A172 (cell line): ENCODE measurements at places on chromosomes 11 and 22. TPM values are rescaled to one million over a fixed set of nuclear protein-coding genes. Genes with fewer than 3 reads are reported as not detected.

The SREBF2 gene
- 15.8 and 17.7 TPM in 2 replicates for total RNA-seq

The P4HA3 gene
- 0.48 and 1.5 TPM in 2 replicates for total RNA-seq

The CARD10 gene
- total RNA-seq = 20.4 and 41.0 TPM in 2 replicates

The KRTAP5-8 gene
- total RNA-seq = not detected in 2 replicates

The SC5D gene
- total RNA-seq = 16.0 and 25.6 TPM in 2 replicates

The ZNRF3 gene
- 3.0 and 3.8 TPM in 2 replicates for total RNA-seq

The MMP3 gene
- total RNA-seq = 8.6 and 20.0 TPM in 2 replicates

The GCAT gene
- 8.8 and 11.4 TPM in 2 replicates for total RNA-seq

- no peak for DNase-seq
Observed at GRCh38 chr11:95455228-95455970, 224.4 kb upstream of the SESN3 start.

- DNase-seq = peak; percentile 7
Observed at GRCh38 chr11:21810650-21811049, 382.2 kb upstream of the ANO5 start.

- no peak for DNase-seq
Observed at GRCh38 chr11:17606233-17607082, 59.4 kb downstream of the OTOG start.

DNA sequence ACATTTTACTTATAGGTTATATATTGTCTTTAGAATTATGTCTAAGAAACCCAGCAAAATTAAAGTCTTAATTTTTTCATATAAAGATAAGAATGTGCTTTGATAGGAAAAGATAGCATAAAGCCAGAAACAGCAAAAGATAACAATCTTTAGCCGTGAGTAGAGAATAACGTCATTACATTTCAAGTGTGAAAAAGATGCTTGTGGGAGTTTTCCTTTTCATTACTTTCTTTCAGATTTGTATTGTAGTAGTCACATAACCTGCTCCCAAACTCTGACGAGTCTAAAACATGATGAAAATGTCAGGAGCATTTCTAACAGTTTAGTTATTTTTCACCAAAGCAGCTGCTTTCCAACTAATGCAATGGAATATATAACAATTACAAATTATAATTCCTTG, 31.3 kb downstream of the ARFGAP3 start:
- no peak for DNase-seq

DNA sequence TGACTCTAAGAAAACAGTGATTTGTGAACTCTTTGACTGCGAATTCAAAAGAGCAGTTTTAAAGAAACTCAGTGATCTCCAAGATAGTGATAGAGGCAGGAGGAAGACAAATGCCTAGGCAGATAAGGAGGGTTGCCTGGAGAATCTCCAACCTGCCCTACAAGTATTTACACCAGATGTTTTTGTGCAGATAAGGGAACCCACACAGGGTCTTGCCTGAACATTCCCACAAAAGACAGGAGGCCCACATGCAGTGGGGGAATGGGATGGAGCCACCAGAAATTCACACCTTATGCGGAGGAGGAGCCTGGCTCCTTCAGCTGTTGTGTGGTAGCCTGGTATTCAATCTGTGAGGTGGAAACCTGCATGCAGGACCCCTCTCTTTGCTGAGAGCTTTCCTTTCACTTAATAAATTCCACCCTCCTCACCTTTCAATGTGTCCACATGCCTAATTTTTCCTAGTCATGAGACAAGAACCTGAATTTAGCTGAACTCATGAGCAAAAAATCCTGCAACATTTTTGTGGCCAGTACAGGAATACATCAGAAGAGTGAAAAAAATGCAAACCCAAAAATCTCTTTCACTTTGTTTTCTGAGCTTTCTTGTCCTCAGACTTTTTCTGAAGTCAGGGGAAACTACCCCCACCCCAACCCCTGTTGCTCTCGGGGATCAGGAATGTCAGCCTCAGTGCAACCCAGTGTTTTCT, 8.1 kb upstream of the GLYAT start:
- no peak for DNase-seq

DNA sequence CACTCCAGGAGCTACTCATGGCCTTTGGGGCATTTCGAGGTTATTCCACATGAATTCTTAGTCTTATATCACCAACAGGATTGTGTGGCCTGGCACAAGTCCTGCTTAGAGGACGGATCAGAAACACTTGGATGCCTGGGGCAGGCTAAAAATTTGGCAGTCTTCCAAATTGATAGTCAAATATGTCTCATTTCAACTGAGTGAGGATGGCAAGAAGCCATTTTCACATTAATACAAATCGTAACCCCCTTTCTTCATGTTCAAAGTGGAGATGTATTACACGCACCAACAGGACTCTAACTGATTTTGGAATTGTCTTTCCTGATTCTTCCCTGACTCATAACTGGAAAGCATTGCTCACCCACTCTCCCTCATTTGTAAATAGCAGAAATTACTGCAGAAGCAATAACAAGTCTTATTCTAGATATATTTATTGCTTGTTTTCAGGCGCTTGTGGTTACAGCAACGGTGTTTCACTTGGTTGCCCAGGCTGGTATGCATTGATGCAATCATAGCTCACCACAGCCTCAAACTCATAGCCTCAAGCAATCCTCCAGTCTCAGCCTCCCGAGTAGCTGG, 10.3 kb upstream of the CCDC86 start:
- peak; percentile 62 for DNase-seq

- DNase-seq = no peak
Observed at GRCh38 chr11:86156397-86156955, 87.6 kb upstream of the PICALM start.

DNA sequence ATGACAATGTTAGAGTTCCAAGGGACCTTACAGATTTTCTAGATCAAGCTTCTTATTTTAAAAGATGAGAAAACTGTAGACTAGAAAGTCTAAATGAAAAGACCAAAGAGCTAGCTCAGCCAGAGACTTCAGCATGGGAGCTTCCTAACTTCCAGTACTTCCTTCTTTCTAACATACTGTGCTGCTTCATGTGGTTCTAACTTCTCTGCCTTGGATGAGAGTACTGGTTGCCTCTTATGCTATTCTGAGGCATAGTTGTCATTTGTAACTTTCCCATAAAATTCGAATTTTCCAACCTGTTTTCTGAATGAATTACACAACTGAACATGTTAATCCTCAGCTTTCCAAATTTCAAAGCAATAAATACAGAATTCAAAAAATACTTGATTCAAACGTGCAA, 1.8 kb downstream of the MTMR2 start:
- DNase-seq = no peak

DNA sequence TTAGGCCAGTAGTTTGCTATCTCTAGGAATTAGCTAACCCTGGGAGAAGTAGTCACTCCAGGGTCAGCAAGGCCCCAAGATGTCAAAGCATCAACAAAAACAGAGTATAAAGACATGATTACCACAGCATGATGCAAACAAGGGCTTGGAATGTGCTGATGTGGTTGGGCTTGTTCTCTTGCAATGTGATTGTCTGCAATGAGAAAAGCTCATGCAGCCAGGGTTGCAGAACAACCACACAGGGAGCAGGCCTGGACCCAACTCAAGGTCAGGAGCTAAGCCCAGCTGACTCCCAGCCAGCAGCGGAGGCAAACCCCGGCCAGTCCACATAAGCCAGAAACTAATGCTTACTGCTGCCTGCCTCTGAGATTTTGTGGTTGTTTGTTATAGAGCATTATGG, 132.4 kb upstream of the ZC3H12C start:
- DNase-seq = no peak

DNA sequence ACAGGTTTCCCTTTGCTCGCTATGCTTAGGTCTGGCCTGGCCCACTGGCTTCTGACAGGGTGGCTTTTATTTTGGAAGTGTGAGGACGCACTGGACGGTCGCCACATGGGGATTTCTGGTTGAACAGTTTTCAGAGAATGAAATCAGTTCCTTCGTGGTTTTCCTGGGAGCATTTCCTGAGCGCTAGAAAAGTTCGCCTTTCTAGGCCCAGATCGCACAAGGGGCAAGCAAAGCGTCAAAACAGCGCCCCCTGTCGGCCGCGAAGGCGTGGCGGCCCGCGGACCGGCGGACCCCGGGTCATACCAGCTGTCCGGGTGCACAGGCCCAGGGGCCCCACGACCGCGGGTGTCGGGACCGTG, 12.7 kb upstream of the CYP2R1 start:
- DNase-seq = no peak

- peak; percentile 45 for DNase-seq
Observed at GRCh38 chr22:24175160-24175808, 6.0 kb upstream of the SUSD2 start.

DNA sequence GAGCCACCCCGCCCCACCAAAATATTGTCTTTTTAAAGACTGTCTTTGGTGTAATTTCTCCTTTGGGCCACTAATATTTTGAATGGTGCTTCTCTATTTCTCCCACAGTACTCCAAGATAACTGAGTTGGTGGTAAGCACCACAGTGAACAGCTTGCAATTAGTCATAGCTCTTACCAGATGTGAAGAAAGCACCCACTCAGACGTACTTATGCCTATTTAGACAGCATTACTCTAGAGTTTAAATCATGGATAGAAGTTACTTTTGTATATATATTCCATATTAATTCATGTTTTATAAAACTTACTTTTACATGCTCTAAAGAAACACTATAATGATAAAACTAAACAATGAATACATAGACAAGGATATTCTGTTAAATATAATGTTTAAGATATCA, 12.7 kb downstream of the ANO3 start:
- peak; percentile 5 for DNase-seq

DNA sequence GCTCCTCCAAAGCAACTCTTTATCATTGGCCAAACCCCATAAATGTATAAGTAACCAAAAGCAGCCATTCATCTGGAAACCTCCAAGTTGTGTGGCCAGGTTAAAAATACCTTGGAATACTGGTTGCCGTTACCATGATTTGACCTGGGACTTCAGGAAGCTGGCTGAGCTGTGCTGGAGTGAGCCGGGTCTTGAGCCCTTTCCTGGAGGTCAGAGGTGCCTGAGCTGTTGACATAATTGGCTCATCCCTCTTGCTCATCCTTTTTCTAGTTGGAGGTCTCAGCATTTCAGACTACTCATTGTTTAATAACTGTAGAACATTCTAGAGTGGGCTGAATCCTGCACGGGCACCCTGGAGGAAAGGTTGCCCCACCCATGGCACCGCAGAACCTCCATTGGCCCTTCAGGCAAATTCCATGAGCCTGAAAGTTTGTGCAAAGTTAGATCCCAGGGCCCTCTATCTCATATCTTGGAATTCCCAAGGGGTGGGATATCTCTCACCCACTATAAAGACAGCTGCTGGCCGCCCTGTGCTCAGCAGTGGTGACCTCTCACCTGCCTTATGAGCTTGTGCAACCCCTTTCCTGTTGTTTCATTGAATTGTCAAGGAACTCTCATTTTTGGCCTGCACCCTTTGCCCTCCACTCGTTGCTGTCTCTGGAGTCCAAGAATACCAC, 77.0 kb downstream of the C22orf31 start:
- DNase-seq = no peak

- DNase-seq = no peak
Observed at GRCh38 chr11:78158987-78159652, 19.7 kb upstream of the ALG8 start.

DNA sequence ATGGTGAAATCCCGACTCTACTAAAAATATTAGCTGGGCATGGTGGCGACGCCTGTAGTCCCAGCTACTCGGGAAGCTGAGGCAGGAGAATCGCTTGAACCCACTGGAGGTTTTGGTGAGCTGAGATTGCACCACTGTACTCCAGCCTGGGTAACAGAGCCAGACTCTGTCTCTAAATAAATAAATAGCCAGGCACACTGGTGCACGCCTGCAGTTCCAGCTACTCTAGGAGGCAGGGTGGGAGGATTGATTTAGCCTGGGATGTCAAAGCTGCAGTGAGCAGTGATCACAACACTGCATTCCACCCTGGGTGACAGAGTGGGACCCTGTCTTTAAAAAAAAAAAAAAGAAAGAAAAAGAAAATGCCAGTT, 17.4 kb downstream of the SUSD2 start:
- no peak for DNase-seq

- DNase-seq = no peak
Observed at GRCh38 chr11:26332572-26332915, 614 bp downstream of the ANO3 start.

GRCh38 chr22:26409719-26410335, 19.2 kb upstream of the ASPHD2 start:
- DNase-seq = no peak

DNA sequence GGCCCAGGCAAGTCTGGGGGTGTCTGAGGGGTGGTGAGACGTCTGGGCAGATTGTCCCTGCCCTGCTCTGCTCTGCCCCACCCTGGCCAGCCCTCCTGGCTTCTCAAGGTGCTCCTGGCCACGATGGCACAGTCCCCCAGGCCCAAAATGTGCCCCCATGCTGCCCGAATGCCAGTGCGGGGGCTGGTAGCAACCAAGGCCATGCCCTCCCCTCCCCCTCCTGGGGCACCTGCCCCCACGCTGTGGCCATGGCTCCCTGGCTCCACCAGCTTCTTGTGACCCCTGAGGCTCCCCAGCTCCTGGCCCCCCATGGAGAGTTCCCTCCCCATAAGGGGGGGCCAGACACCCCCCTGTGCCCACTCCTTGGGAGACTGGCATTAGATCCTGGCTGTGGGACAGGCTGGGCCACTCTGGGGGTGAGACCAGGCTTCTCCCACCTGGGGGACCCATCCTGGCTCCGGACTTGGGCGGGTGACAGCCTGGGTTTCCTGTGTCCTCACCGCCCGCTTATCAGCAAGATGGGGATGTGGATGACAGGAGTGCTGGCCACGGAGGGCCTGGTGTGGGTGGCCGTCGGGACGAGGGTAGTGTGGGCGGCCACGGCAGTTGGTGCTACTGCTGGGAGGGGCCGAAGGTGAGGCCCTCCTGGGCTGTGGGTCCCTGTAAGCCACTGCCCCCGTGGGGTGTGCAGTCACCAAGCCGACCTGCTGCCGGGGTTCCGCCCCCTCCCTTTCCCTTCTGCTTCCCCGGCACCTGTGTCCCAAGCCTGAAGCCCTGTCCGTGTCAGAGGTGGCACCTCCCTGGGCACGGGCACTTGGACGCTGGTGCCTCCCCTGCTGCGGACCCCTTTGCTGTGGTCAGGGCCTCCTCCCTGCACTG, 15.9 kb upstream of the MUC6 start:
- DNase-seq = no peak
